ENCODE measurements at places on chromosomes 3 and 15. TPM values are rescaled to one million over a fixed set of nuclear protein-coding genes. Genes with fewer than 3 reads are reported as not detected.

The BCHE gene
- not detected for total RNA-seq

The C3orf49 gene
- total RNA-seq = not detected

The TRPM1 gene
- total RNA-seq = not detected

The ISLR2 gene
- not detected for total RNA-seq

The PAK6 gene
- 0.22 TPM for total RNA-seq

The COX5A gene
- 205 TPM for total RNA-seq

The FBXL2 gene
- total RNA-seq = not detected

The GOLGA6D gene
- total RNA-seq = not detected

The RBPMS2 gene
- not detected for total RNA-seq

The ARNT2 gene
- total RNA-seq = not detected

The LIPC gene
- 4.4 TPM for total RNA-seq

The EIF4E3 gene
- total RNA-seq = 61.6 TPM

The C3orf22 gene
- not detected for total RNA-seq

The C3orf70 gene
- 0.05 TPM for total RNA-seq

The ITIH1 gene
- not detected for total RNA-seq

The SCN11A gene
- total RNA-seq = 0.07 TPM

The UROC1 gene
- not detected for total RNA-seq

The MELTF gene
- 5.2 TPM for total RNA-seq

The NOX5 gene
- 0.02 TPM for total RNA-seq

The SERPINI2 gene
- not detected for total RNA-seq
